CD4-positive, alpha-beta T cell treated with Interferon gamma for 1 hour (primary cell): ENCODE measurements at places on chromosomes 12 and 14.
A peak's percentile ranks its signal among the peaks of the same experiment; 100 is the strongest.

DNA sequence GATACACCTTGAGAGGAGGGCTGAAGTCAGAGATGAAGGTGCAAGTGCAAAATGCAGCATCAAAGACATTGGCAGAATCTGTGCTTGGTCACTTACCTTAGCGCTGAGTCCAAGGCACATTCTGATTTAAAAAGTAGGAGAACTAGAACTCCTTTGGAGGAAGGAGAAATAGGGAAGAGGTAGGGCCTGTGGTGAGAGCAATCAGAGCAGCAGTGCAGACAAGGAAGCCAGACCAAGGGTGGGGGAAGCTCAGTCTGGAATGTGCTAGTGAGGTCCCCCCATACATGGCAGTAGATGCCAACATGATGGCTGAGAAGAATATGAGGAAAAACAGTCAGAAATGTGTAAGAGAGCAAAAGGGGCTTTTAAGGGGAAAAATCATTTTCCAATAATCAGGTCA lies 206.5 kb downstream of the SSPN start:
- no peak for DNase-seq

GRCh38 chr12:6605421-6606330 lies 1.5 kb downstream of the CHD4 start:
- peak; percentile 54 for DNase-seq

- no peak for DNase-seq
Observed at GRCh38 chr14:105050551-105050897, 14.7 kb downstream of the GPR132 start.

GRCh38 chr14:74571441-74571841 lies 40.6 kb downstream of the LTBP2 start:
- no peak for DNase-seq

DNA sequence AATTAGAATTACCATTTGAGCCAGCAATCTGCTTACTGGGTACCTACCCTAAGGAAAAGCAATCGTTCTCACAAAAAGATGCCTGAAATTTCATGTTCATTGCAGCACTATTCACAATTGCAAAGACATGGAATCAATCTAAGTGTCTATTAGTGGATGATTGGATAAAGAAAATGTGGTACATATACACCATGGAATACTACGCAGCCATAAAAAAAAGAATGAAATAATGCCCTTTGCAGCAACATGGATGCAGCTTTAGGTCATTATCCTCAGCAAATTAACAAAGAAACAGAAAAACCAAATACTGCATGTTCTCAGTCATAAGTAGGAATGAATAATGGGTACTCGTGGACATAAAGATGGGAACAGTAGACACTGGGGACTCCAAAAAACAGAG lies 89.8 kb upstream of the MAP1LC3B2 start:
- DNase-seq: no peak

DNA sequence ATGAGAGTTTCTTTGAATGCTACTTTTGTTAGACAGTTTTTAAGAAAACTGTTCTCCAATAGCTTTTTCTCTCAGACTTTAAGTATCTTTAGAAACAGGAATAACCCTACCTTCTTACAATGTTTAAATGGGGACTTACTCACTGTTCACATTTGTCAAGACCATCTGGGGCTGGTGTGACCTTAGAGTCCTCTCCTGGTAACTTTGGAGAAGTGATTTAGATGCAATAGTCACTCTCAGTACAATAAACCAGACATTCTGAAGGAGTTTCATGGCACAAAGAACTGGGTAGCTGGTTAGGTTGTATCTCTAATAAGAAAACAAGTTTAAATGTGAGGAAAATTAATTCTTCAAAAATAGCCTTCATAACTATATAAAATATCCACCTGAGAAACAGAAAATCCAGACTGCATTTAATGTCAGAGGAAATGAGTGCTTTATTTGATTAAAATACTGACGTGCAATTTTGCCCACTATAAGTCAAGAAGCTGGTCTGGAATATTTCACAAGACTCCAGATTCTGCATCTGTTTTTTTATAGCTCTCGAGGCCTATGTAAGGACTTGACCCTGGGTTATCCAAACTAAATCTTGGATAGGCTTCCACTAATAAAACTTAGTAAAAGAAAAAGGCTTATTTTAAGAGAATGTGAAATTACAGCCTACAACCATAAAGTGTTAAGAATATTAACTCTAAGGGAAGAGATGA lies 108.7 kb downstream of the PTGER2 start:
- DNase-seq: no peak

DNA sequence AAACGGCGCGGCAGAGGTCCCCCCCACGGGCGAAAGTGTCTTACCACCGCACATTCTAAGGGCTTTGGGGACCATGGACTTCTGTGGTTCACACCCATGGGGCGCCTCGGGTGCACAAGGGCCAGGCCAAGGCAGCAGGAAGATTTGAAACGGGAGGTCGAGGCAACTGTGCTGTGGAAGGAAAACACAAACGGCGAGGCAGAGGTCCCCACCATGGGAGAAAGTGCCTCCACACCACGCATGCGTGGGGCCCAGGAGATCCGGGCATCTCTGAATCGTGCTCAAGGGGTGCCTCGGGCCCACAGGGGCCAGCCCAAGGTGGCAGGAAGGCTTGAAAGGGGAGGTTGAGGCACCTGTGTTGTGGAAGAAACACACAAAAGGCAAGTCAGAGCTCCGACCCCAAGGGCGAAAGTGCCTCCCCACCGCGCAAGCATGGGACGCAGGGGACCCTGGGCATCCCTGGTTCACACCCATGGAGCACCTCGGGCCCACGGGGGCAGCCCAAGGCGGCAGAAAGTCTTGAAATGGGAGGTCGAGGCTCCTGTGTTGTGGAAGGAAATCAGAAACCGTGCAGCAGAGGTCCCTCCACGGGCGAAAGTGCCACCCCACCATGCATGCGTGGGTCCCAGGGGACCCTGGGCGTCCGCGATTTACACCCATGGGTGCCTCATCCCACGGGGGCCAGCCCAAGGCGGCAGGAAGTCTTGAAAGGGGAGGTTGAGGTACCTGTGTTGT lies 371.0 kb downstream of the ALG10 start:
- DNase-seq: peak; percentile 0

DNA sequence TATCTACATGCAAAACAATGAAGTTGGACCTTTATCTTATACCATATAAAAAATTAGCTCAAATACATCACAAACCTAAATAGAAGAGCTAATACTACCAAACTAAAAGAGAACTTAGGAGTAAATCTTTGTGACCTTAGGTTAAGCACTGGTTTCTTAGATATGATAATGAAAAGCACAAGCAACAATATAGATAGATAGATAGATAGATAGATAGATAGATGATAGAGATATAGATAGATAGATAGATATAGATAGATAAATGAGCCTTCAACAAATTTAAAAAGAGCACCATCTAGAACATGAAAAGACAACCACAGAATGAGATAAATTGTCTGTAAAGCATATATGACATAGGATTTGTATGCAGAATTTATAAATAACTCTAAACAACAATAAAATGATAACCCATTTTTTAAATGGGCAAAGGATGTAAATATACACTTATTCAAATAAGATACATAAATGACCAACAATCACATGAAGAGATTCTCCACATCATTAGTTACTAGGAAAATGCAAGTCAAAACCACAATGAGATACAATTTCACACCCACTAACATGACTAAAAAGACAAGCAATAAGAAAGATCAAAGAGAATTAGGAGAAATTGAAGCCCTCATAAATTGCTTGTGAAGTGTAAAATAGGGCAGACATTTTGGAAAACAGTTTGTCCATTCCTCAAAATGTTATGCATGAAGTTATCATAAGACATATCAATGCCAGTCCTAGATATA lies 293.7 kb downstream of the BTG1 start:
- DNase-seq: no peak

GRCh38 chr12:104360157-104360556 lies 56.6 kb downstream of the EID3 start:
- DNase-seq: no peak

- no peak for DNase-seq
Observed at GRCh38 chr12:1801303-1801975, 18.9 kb upstream of the LRTM2 start.

GRCh38 chr14:99451234-99451633 lies 29.4 kb downstream of the SETD3 start:
- no peak for DNase-seq

DNA sequence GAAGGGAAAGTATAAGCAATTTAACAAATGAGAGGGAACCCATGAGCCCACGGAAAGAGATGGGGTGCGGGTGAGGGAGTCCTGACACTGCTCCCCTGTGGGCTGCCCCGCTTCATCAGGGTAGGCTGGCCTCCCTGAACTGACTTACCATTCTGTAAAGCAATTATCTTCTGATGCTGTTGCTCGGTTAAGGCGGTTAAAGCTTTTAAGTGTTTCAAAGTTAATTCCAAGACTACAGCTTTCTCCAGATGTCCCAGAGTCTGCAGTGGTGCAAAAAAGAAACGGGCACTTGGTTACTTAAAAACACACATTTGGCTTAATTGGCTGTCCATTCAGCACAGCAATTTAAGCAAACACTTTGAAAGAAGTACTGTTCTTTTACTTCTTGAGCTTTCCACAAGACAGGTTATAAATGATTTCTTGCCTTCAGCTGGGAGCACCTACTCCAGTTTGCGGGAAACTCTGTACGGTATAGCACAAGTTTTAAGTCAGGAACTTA lies 1.3 kb downstream of the BHLHE41 start:
- no peak for DNase-seq

DNA sequence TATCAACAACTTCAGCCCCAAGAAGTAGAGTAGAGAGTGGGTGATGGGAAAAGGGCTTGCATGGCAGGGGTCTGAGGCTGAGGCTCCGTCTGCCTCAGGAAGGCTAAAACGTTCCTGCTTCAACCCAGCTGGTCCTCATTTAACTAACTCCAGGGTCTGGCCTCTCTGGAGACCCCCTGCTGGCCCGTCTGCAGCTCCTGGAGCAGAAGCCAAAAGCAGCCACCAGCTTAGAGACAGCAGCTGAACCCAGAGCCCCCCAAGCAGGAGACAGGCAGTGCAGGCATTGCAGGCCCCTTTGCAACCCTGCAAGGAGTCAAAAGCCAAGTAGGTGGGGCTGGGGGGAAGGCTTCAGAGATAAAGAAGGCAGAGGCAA lies 25.1 kb upstream of the LTBP2 start:
- DNase-seq: no peak

DNA sequence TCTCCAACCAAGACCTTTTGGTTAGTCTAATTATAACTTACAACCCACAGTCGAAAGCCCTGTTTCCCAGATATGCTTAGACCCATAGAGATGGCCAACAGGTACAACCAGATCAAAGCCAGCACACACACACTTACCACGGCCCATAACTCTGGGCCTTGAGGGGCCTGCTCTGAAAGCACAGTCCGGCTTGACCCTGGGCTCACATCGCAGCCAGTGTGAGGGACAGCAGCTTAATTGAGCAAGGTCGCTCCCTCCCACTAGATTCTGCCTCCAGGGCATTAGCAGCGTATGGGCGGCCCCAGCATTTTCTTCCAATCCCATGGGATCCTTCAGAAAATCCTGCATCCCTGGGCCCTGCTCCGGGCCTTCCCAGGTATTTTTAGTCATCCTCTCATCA lies 157.4 kb upstream of the FKBP4 start:
- DNase-seq: no peak

GRCh38 chr12:94980577-94980976 lies 22.9 kb downstream of the NDUFA12 start:
- no peak for DNase-seq

DNA sequence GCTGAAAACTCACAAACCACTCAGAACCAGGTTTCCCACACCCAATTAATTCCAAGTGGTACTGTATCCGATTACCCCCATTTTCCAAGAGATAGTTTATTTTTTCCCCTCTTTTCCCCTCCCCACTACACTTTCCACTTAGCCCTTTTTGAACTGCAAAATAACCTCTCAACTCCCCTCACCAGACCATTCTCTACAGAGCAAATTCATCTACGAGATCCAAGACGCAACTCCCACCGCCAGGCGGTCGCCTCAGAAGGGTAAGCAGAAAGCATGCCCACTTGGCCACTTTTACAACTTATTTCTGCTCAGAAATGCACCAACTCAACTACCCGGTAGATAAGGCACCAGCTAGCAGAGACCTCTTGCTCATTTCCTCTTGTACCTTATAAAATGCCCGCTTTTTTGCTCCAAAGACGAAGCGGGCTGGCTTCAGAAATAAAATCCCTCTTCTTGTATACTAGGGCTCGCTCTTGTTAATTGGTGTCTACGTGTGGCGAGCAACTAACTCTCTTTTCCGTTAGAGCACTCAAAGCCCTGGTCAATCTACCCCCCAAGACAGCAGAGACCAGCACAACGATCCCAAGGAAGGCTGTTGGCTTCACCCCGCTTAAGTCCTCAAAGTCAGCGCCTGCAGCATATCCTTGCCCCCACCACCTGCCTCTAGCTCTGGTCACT lies 910 bp upstream of the SRP54 start:
- DNase-seq: peak; percentile 19

- DNase-seq: peak; percentile 35
Observed at GRCh38 chr12:106249411-106250135, 1.8 kb upstream of the CKAP4 start.

GRCh38 chr12:43131301-43131700 lies 420.7 kb downstream of the ADAMTS20 start:
- DNase-seq: no peak

DNA sequence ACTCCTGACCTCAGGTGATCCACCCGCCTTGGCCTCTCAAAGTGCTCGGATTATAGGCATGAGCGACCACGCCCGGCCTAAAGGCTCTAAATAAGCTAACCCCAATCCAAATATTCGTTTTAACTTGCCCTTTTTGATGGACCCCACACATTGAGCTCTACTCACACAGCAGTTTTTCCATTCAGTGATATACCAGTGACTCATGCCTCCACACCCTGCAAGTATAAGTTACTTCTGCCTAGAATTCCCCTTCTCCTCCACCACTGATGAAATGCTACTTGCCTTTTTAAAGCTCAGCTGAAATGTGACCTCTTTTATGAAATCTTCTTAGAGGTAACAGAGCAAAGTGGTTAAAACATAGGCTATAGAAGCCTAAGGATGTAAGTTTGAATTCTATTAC lies 68.8 kb downstream of the EXOC5 start:
- DNase-seq: no peak

DNA sequence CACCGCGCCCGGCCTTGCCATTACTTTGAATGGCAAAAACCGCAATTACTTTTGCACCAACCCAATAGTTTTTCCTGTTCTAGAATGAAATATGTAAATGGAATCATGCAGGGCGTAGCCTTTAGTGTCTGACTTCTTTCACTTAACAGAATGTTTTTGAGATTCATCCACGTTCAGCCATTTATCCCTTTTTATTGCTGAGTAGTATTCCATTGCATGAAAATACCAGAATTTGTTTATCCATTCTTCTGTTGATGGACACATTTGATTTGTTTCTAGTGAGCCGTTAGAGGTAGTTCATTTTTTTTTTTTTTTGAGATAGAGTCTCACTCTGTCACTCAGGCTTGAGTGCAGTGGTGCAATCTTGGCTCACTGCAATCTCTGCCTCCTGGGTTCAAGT lies 90.6 kb downstream of the SLC25A47 start:
- no peak for DNase-seq
